ENCODE measurements at places on chromosomes 2 and 18.
A peak's percentile ranks its signal among the peaks of the same experiment; 100 is the strongest.

GRCh38 chr2:178306352-178307073 lies 112.2 kb downstream of the OSBPL6 start:
- DNase-seq, result no peak

DNA sequence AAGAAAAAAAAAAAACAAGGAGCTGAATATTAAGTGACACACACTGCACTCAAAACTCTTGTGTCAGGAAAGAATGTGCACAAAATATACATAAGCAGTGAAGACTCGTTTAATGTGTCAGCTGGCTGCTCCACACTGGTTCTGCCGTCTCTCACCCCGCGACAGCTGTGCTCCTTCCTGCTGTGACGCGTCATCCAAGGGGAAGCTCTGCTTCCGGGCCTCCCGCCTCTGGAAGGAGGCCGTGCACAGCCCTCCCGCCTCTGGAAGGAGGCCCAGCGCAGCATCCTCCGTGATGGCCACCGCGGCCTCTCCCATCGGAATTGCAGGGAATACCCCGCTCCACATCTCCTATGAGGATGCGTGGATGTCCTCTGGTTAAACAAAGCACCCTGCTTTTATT lies 151.0 kb downstream of the HDAC4 start:
- peak; percentile 95 for DNase-seq

DNA sequence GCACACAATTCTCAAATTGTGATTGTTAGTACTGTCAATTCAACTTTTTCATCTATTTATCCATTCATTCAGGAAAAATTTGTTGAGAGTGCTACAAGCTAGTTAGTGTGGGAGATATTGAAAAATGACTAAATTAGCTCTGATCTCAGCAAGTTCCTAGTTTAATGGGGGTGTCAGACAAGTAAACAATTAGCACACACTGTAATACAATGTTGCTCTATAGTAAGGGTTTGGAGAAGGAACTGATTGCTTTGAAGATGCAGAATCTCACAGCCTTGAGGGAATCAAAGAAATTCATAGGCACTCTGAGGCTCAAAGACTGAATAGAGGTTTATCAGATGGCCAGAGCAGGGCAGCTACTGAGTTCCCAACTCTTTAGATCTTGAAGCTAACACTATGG lies 6.8 kb upstream of the CCNYL1 start:
- no peak for DNase-seq

GRCh38 chr2:223003191-223003590 lies 48.8 kb upstream of the KCNE4 start:
- no peak for DNase-seq

DNA sequence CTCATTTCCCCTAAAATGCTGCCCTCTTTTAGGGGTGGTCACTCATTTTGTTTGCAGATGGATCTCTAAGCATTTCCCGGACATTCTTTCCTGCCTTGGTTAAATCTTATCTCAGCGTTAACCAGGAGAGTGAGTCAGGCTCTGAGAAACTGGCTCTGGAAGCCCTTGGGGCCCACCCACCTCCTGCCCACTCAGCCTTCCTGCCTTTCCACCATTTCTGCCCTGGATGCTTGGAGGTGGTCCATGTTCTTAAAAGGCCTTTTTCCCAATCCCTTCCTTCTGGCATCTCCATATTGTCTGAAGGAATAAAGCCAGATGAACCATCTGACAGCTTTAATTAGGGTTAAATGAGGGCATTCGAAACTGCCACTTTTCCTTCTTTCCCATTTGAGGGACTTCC lies 9.5 kb downstream of the HK2 start:
- peak; percentile 71 for DNase-seq

- DNase-seq, result no peak
Observed at GRCh38 chr2:148813603-148814065, 61.4 kb upstream of the KIF5C start.

DNA sequence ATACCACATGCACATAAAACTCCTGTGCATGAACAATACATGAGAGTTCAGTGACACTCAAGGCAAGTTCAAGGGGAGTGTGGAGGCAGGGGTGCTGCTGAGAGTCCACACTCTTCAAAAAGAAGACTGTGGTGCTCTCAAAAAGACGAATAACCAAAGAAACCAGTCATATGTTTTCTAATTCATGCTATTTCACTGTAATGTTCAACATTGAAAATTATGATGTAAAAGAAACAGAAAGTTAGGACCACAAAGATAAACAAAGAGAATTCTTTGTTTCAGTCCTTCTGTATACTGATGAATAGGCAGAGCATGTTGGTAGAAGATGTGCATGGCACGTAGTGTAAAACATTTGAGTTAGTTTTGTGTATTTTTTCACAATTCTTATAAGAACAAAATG lies 864.2 kb upstream of the LRATD1 start:
- no peak for DNase-seq

DNA sequence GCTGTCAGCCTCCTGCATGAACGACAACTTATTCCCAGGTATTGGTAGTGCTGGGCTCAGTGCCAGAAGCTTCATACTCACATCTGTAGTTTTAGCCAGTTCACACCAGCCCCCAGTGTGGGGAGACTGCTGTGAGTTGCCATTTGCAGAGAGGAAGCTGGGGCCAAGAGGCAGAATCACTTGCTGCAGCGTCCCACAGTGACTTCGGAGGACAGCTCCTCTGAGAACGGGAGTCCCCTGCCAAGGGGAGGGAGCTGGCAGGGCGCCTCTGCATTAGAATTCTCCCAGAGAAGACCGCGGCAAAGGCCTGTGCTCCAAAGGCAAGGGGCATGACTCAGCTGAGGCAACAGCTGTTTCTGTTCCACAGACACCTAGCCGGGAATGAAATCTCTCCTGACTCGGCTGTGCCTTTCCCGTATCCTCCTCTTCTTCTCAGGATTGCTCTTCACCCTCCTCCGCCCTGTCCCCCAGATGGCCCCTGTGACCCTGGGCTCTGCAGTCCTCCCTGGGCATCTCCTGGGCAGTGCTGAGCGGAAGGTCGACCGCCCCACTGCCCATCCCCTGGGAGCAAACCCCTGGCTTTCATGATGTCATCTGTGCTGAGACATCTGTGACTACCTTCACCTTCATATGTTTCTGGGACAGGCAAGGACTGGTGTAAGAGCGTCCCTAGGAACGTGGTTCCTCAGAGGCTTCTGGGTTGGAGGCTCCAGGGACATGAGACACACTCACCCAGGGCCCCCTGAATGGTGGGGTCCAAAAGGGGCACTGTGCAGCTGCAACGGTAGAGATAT lies 18.0 kb downstream of the MAL start:
- peak; percentile 69 for DNase-seq

DNA sequence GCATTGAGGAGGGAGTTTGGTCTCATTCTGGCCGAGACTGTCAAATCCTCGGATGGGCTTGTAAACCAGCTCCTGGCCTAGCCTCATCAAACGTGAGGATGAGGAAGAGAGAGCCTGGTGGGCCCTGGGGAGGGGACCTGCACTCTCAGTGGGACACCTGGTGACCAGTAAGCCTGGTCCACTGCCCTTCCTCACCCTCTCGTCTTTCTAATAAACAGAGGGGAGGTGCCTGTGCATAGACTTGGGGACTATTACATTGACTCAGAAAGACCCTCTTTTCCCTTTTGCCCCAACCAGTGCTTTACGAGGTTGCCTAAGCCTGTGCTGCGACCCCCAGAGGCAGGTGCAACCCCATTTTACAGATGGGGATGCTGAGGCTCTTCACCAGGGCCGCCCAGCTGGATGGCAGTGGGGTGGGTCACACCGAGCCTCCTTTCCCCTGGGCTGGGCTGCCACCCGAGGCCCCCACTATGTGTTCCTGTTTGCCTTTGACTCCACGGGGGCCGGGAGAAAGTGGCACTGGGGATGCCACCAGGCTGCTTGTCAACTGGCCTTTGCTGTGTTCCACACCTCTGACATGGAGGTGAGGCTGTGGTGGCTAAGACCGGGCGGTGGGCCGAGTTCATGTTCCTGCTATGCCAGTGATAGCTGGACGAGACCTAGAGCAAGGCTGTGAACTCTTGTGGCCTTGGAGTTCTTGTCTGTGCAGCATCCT lies 85.9 kb downstream of the GLI2 start:
- no peak for DNase-seq

DNA sequence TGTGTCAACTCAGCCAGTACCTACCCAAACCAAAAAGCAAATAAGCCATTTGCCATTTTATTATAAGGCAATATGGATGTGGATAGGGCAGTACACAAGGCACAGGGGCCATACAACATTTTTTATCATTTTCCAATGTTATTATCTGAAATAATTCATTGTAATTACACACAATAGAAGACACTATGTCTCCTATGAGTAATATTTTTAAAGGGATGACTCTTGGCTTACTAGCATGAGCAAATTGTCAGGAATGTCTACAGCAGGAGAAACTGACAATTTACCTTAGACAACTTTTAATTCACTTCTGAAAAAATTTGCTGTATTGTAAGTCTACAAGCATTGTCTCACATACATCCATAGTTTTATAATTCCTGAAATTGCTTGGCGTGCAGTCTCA lies 1193.9 kb upstream of the CELF4 start:
- no peak for DNase-seq

GRCh38 chr2:137930146-137930545 lies 34.1 kb upstream of the HNMT start:
- no peak for DNase-seq

DNA sequence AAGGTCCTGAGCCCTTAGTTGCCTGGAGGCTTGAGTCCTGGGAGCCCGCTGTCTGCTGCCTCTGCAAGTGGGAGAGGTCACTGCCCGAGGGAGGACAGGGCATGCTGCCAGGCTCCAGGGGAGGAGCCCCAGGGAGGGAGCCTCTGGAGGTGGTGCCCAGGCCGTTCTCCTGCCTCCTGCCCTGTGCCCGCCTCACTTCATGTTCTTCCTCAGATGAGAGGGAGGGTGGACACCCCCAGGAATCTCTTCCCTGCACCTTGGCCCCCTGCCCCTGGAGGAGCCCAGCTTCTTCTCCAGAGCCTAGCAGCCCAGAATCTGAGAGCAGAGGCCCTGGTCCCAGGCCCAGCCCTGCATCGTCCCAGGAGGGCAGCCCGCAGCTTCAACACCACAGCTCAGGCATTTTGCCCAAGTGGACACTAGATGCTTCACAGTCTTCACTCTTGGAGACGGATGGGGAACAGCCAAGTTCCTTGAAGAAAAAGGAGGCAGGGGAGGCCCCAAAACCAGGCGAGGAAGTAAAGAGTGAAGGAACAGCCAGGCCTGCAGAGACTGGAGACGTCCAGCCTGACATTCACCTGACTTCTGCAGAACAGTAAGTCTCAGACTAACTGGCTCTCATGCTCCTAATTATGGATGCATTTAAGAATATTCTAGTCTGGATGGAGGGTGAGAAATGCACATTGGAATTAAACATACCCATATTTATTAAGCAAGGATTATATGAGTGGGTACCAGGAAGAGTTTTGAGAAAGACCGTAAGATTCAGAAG lies 12.1 kb downstream of the PSD4 start:
- no peak for DNase-seq

DNA sequence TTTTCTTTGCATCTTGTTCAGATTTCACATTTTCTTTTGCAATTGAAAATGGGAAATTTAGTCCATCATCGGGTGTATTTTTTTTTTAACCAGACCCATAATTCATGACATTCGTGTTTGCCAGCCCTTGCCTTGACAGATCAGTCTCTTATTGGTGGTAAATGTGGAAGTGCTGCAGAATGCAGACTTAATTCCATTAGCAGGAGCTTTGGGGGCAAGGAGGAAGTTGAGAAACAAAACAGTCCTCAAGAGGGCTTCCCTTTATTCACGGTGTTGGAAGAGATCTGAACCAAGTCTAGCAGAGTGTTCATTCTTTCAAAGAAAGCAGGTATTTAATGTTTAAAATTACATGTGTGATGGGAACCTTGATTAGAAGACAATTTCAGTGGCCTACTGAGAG lies 16.6 kb upstream of the RPE start:
- no peak for DNase-seq

GRCh38 chr2:28137221-28137620 lies 246.7 kb downstream of the BABAM2 start:
- DNase-seq, result peak; percentile 29

- no peak for DNase-seq
Observed at GRCh38 chr18:13294309-13294708, 75.7 kb downstream of the LDLRAD4 start.

DNA sequence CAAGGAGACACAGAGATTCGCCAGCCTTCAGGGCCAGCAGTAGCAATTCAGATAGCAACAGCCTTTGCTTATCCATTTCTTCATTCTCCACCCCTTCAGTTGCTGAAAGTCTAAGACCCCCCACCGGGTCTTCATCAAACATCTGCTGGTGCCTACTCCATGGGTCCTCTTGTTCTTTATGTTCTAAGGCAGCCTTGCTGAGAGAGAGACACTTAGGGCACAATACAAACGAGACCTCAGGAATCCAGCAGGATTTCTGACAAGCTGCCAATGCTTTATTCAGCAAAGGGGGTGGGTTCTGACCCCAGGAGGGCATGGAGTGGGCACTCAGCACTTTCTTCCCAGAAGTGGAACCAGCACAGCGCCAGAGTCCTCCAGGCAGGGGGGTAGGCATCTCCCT lies 36.2 kb upstream of the CNGA3 start:
- DNase-seq, result no peak

DNA sequence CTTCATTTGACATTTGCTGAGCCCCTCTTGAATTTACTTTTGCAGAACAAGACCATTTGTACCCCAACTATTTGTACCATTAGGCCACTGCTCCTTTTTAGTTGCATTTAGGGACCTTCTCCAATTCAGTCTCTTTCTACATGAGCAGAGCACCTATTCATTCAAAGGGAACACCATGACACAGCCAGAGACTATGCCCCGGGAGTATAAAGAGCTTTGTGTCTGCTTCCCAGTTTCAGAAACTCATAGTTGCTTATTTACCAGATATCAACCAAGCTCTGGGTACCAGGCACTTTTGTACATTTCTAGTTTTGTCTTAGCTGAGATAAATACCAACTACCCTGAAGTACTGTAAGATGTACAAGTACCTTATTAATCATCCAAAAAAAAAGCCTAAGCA lies 269.1 kb upstream of the SIX3 start:
- no peak for DNase-seq

GRCh38 chr18:48024881-48025660 lies 94.6 kb upstream of the SMAD2 start:
- no peak for DNase-seq

- peak; percentile 62 for DNase-seq
Observed at GRCh38 chr2:232365621-232366321, 12.8 kb upstream of the ALPP start.

DNA sequence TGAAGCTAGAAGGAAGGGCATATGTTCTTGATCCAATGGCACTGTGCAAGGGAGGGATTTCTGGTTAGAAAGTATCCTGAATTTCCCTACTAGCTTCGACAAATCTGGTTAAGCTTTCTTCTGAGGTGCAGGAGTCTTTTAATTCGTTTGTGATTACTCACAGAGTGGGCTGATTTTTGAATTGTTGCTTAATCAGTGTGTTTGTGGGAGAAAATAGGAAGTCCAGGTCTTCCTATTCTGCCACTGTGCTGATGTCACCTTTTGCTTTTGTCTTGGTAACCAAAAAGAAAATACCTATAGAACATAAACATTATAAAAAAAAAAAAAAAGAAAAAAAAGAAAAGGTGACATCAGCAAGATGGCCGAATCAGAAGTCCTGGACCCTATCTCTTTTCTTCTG lies 1008.6 kb downstream of the TSN start:
- no peak for DNase-seq

- DNase-seq, result no peak
Observed at GRCh38 chr2:240585681-240586197, 795 bp upstream of the CAPN10 start.
